ENCODE measurements at places on chromosomes 4 and X.

DNA sequence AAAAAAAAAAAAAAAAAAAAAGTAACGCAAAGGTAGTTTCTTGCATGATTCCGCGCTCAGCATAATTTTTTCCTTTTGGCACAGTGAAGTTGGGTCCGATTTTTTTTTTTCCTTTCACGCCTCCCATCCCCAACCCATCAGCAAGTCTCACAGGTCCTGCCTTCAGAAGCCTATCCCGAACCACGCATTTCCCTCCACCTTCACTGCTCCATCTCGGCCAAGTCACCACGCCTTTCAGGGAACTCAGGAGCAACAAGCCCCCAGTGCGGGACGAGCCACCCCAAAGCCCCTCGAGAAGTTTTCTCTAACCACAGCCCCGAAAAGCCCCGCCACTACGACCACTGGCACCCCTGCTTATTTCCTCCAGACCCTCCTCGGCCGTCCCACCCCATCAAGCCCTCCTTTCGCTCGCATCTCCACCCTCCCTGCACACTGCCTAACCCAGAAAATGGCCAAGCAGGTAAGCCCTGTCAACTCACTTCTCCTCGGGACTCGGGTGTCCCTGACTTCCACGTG lies 1.0 kb downstream of the SLBP start:
- DNase-seq, result no peak

- DNase-seq, result no peak
Measured at GRCh38 chr4:16991450-16991849, 93.0 kb upstream of the LDB2 start.

GRCh38 chr4:125319311-125319710 lies 4.6 kb downstream of the FAT4 start:
- no peak for DNase-seq

- DNase-seq, result no peak
Measured at GRCh38 chrX:150683536-150684146, 9.6 kb upstream of the MTMR1 start.

GRCh38 chr4:140971077-140971792 lies 162.0 kb downstream of the RNF150 start:
- no peak for DNase-seq

- no peak for DNase-seq
Measured at GRCh38 chrX:22629105-22629725, 356.5 kb downstream of the CBLL2 start.

- DNase-seq, result peak; percentile 35
Measured at GRCh38 chr4:39698424-39699009, 581 bp downstream of the UBE2K start.

DNA sequence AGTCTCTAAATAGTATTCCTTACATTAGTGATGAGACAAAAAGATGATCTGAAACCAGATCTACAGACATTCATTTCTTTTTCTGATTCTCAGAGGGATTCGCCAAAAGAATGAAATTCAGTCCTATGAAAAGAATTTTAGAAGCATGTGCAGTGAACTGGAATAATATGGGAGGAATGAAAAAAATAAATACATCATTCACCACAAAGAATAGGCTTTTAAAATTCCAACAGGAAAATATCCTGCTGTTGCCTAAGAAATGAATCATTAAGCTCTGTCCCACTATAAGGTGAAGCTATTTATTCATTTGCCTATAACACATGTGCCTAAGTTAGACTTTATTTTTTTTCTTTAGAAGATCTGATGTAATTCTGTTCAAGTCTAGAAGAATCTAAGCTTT lies 165.9 kb downstream of the IL15 start:
- no peak for DNase-seq

- DNase-seq, result no peak
Measured at GRCh38 chrX:123331859-123332258, 147.8 kb downstream of the GRIA3 start.

GRCh38 chr4:158949099-158949498 lies 153.8 kb upstream of the RAPGEF2 start:
- no peak for DNase-seq

DNA sequence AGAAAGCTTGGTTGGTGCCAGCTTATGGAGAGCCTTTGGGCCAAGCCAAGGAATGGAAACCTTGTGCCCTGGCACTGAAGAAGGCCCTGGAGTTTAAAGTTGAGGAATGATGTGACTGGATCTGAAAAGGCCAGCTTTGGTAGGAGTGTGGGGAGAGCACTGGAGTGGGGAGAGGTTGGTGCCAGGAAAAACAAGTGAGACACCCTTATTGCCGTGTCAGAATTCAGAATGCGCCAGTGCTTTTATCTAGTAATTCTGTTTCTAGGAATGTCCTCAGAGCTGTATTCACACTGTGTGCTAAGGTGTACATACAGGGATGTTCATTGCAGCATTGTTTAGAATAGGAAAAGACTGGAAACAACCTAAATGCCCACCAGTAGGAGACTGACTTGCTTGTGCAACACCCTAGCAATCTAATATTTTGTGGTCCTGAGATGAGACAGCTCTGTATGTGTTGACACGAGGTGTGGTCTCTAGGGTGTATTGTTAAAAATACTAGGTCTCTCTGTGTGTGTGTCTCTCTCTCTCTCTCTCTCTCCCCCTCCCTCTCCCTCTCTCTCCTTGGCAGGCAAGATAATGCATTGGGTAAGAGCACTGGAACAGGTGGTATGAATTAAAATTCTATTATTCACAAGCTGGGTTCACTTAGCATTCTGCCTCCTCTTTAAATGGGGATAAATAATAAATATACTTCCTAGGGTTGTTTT lies 107.8 kb downstream of the GATB start:
- no peak for DNase-seq

DNA sequence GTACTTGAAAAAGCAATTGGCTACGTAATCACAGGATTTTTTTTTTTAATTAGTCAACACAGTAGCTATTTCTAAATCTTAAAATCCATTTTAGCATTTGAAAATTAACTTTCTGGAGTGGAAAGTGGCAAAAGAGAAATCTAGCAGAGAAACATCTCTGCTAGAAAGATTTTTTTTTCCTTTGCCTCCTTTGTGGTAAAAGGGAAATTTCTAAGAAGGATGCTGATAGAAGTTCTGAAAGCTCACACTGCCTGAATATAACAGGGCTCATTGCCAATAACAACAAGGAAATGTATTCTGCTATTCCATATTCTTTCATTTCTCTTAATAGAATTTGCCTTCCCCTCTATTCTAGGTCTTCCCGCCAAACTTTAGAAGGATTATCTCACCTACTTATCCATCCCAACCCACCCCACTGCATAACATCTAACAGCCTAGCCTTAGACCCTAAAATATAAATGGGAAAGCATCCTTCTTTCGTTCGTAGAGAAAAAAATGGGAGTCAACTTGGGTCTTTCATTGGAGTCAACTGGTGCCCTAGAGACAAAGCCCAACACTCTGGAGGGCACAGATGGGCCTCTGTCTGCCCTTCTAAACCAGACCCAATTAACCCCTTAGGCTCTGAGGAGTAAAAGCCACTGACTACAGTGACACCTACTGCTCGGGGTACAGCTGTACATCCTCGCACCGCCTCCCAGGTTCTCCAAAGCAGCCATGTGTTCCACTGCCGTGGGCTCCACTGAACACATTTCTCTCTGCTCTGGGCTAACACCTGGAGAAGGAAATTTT lies 103.9 kb downstream of the MAML3 start:
- no peak for DNase-seq

- DNase-seq, result no peak
Measured at GRCh38 chr4:93749292-93749761, 79.2 kb upstream of the ATOH1 start.

GRCh38 chr4:77581724-77582123 lies 23.9 kb upstream of the CXCL13 start:
- DNase-seq, result no peak

- no peak for DNase-seq
Measured at GRCh38 chr4:132269303-132269990, 879.6 kb upstream of the PCDH10 start.

- DNase-seq, result peak; percentile 66
Measured at GRCh38 chrX:154436983-154437752, at the start of gene GDI1. Gene GDI1, plus strand, starts transcription at chrX:154437154. Its CDS starts 101 bp downstream, at chrX:154437255.

DNA sequence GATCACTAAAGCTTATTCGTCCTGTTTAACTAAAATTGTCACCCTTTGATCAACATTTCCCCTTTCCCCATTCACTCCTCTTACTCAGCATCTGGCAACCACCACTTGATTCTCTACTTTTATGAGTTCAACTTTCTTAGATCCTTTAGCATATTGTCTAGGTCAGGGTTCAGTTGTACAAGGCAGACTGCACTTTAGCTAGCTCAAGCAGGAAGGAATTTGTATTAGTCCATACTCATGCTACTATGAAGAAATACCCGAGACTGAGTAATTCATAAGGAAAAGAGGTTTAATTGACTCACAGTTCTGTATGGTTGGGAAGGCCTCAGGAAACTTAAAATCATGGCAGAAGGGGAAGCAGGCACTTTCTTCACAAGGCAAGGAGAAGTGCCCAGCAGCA lies 44.3 kb downstream of the TASL start:
- DNase-seq, result no peak

- DNase-seq, result no peak
Measured at GRCh38 chrX:41603596-41603995, 85.2 kb upstream of the GPR34 start.

GRCh38 chr4:43331226-43332051 lies 438.9 kb downstream of the GRXCR1 start:
- DNase-seq, result no peak

DNA sequence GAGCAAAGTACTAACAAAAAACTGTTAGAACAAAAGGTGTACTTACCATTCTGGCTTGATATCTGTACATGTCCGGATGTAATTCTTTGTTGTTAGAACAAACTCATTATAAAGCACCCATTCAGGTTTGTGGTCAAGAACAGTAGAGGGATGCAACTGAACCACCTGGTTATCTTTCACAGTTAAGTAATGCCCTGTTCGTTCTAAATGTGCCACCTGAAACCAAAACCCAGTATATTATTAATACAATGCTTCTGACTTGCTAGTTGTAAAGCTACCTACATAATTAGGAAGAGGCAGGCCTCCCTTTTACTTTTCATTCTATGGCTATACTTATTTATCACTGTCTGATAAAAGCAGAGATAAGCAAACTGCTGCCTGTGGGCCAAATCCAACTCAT lies 54.8 kb downstream of the DHX15 start:
- DNase-seq, result no peak

- DNase-seq, result no peak
Measured at GRCh38 chr4:3294401-3295241, 1.8 kb downstream of the RGS12 start.

DNA sequence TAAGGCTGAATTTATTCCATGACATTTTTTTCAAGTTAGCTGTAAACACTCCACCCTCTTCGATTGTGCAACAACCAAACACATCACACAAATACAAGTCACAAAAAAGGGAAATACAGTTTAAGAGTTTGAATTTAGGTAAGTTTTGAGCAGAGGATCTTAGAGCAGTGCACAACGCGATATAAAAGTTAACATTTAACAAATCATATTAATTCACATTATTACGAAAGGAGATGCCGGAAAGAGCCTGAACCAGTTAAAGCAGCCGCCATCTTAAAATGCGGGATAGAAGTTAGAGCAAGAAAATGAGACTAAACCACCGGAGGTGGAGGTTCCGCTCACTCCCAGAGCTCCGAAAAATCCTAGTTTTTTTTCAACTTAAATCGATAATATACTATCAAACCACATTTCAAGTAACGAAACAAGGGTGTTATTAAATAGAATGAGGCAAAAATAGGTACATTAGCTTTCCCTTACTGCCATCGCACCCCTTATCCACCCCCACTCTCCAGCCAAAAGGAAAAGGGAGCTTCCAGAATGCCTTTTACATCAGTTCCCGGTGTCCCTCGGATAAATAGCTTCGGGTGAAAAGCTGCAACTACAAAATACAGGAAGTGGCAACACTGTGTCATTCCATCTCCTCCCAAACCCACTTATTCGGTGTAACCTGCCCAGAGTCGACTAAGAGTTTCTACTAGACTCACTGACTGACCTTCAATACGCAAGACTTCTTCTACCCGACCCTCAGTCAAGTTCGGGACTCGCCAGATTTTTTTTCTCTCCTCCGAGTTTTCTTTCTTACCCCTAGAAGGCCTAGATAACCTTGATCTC lies 1.9 kb downstream of the UBE2D3 start:
- no peak for DNase-seq

GRCh38 chrX:40205471-40205870 lies 107.7 kb upstream of the BCOR start:
- no peak for DNase-seq

DNA sequence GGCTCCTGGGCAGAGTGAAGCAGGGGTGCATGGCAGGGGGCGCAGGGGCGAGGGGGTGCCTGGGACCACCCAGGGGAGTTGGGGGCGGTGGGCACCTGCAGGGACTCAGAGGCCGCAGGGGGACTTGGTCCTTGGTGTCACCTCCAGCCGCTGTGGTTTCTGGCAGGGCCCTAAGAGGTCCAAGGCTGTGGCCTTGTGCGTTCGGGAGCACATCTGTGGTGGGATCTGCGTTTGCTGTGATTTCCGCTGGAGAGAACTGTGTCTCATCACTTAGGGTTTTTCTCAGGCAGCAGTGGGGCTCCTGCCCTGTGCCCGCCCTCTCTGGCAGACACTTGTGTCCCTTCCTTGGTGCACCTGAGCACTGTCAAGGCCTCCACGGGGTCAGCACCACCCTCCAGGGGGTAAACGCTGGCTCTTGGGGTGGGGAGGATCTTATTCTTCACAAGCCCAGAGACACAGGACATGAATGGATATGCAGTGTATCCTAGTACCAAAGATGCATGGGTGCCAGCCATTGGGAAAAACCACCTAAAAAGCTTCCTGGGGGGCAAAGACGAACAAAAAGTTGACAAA lies 66.5 kb downstream of the ACOX3 start:
- no peak for DNase-seq

- DNase-seq, result no peak
Measured at GRCh38 chr4:119707336-119707735, 78.7 kb upstream of the PDE5A start.

DNA sequence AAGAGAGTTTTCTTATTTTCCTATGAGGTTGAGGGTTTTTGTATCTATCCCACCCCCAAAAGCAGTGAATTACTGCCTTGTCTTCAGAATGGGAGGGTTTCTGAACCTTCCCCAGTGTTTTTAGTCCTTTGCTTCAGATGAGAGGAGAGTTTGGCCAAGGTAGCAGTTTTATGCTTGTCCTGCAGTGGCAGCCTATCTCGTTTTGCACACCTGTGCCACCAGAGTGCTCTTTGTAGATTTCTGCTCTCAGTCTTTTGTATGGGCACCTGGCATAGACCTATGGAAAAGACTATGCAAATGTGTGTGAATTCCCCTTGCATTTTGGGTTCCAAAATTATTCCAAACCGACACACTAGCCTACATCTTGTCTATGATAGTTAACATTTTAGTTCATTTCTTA lies 5.8 kb downstream of the TBC1D19 start:
- no peak for DNase-seq

GRCh38 chr4:15963001-15963451 lies at the start of gene FGFBP2:
Gene FGFBP2, minus strand, starts transcription at chr4:15963175. Its CDS starts 46 bp downstream, at chr4:15963129.
- peak; percentile 41 for DNase-seq

DNA sequence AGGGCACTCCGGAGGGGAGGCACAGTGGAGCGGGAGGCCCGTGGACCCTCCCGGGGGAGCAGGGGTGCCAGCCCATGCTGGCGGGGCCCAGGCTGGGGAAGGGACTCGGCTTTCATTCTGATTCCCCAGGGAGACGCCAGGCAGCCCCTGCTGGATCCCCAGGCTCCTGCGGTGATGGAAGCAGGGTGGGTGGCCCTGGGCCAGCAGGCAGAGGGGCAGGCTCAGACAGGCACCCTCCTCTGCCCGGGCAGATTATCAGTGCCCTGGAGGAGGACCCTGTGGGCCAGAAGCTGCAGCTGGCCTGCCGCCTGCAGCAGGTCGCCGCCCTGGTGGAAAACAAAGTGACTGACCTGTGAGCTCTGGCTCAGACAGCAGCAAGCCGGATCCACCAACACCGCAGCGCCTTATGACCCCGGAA lies 2.1 kb upstream of the SRPK3 start:
- DNase-seq, result peak; percentile 64
